ENCODE measurements at places on chromosomes 5 and 9. TPM values are rescaled to one million over a fixed set of nuclear protein-coding genes. Genes with fewer than 3 reads are reported as not detected.

GRCh38 chr5:73947906-73948640 is 322.1 kb downstream of the ARHGEF28 start:
- no peak for DNase-seq

- DNase-seq, result no peak
Observed at GRCh38 chr9:137917795-137918194, 40.2 kb downstream of the CACNA1B start.

- no peak for DNase-seq
Observed at GRCh38 chr9:71984403-71984802, 73.0 kb downstream of the C9orf85 start.

DNA sequence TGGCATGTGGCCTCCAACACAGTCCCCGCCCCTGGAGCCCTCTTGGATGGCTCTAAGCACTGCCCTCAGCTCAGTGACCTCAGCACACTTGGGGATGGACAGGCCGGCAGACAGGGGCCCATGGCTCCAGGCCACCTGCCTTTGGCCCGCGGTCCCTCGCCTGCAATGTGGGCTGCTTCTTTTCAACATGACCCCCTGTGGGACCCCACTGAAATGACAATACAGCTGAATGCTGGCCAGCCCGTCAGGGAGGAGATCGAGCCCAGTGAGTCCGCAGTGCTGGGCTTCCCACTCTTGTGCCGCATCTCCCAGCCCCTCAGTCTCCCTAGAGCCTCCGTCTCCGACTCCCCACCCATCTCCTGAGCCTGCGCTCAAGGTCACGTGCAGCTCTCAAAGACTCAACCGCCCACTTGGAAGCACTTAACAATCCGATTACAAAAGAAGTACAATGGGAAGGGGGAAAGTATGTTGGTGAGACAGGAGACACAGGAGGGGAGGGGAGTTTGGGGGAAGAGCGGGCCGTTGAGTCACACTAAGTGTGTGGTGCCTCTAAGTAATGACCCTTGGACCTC is 238.9 kb downstream of the HSPA4 start:
- no peak for DNase-seq

GRCh38 chr5:120413686-120414085 is 50.4 kb upstream of the PRR16 start:
- no peak for DNase-seq

DNA sequence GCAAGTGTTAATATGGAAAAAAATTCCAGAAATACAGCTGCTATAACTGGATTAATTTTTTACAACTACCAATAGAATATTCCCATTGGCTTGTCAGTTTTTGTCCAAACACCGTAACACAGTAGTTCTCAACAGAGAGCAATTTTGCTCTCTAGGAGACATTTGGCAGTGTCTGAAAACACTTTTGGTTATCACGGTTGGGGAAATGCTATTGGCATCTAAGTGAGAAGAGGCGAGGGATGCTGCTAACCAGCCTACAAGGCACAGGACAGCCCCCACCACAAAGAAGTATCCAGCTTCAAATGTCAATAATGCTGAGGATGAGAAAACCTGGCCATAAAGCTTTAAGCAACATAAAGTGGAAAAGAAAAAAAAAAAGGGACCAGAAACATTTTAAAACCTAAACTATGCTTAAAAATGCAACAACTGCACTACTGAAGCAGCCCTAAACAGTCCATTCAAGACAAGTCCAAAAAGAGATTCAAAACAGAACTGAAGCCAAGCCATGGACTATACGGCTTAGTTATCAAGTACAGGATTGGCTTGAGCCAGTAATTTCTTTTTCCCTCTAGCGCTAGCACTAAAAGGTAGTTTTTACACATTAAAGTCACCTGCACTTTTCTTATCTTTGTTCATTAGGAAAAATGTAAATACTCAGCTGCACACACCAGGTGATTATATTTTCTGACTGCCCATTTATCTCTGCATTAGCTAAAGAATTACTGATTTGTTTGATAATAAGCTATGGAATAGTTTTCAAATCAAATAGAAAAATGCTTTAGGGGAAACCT is 83.9 kb downstream of the NR3C1 start:
- no peak for DNase-seq

Gene PCAT7
- 0.17 TPM for total RNA-seq

Gene PCDHGA2
- 6.7 TPM for total RNA-seq

Gene RNF183
- total RNA-seq, result 5.3 TPM

DNA sequence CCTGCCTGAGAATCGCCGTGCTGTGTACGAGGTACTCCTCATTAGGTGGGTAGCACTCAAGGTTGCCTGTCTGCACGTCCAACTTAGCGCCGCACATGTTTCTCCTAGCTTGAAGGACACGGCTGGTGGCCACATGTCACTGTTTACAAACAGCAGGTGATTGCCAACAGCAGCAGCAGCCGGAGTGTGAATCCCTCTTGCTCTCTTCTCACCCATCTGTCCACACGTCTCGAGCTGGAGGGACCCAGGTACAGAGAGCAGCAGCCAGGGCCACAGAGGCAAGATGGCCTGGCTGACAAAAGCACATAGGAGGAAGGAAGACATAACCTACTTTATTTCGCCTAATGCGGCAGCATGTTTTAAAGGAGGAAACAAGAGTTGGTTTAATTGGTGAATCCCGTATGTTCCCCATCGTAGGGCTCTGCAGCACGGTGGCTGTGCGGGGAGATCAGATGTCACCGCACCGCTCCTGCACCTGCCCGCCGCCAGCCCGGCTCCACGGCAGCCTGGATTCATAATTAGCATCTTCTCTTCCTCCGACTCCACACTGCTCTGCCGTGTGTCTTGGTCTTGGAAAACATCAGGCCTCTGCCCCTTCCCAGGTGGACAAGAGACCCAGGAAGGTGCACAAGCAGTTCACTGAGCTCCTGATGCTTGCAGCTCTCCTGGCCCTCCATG is 201.6 kb upstream of the IRX1 start:
- no peak for DNase-seq

- no peak for DNase-seq
Observed at GRCh38 chr5:154308443-154309370, 118.2 kb downstream of the GALNT10 start.

DNA sequence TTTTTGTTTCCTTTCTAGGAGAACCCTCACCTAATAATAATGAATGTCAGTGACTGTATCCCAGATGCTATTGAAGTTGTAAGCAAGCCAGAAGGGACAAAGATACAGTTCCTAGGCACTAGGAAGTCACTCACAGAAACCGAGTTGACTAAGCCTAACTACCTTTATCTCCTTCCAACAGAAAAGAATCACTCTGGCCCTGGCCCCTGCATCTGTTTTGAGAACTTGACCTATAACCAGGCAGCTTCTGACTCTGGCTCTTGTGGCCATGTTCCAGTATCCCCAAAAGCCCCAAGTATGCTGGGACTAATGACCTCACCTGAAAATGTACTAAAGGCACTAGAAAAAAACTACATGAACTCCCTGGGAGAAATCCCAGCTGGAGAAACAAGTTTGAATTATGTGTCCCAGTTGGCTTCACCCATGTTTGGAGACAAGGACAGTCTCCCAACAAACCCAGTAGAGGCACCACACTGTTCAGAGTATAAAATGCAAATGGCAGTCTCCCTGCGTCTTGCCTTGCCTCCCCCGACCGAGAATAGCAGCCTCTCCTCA is 87.1 kb downstream of the OSMR start:
- DNase-seq, result no peak

Measured in mucosa of gallbladder (tissue), 1 donor.